ENCODE measurements at places on chromosomes 4 and X. TPM values are rescaled to one million over a fixed set of nuclear protein-coding genes. Genes with fewer than 3 reads are reported as not detected.

DNA sequence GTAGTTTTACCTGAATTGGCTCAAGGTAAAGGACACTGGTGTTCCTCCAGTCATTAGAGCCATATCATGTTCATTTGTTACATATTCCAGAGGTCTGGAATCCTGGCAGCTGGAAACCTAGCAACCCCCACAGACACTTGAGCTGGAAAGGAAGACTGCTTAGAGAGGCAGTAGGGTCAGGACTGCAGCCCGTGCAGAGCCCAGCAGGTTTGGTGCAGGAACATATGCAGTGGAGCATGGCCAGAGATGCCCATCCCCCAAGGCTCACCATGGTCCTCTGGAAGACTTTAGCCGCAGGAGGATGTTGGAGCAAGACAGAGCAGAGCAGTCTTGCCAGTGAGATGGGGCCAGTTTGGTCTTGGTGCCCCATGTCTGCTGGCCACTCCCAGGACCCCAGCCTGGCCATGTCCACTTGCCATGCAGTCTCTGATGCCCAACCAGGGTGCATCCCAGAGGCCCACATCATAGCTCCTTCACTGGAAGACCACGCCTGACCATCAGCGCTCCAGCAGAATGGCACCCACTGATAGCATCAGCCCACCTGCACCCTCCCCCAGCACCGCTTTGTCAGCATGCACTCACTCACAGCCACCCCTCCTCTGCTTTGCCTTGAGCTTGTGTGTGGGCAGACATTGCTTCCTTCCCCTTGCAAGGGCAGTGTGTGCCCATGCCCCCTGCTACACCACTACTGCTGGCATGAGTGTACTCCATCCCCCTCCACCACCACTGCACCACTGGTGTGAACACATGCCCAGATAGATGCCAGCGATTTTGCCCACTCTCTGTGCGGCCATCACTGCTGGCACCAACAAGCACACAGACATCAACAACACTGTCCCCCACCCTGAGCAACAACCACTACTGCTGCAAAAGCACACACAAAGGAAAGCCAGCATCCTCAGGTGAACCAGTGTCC, 190.3 kb upstream of the SPOCK3 start:
- no peak for DNase-seq

- no peak for DNase-seq
Measured at GRCh38 chrX:7083468-7084396, 63.8 kb upstream of the STS start.

Gene CASP3
- total RNA-seq: 73.4 TPM

Gene FGF5
- 0.32 TPM for total RNA-seq

Gene IL21
- not detected for total RNA-seq

Gene TMPRSS11B
- not detected for total RNA-seq

- DNase-seq: no peak
Measured at GRCh38 chr4:35105486-35105885, 1138.8 kb downstream of the ARAP2 start.

DNA sequence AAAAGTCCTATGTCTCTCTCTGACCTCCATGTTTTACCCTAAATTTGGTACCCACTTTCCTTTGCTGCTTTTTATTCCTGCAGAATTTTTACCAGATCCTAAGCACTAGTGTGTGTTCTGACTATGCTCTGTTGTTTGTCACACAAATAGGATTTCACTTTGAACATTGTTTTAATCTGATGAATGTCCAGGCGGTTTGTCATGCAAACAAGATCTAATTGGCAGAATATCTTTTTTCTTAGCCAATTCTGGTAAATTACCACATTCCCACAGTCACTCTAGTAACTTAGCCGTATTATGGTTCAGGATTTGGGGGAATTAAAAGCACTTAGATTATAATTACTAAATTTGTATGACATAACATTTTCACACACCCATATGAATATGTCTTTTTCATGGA, 557.2 kb upstream of the BOD1L1 start:
- DNase-seq: no peak

DNA sequence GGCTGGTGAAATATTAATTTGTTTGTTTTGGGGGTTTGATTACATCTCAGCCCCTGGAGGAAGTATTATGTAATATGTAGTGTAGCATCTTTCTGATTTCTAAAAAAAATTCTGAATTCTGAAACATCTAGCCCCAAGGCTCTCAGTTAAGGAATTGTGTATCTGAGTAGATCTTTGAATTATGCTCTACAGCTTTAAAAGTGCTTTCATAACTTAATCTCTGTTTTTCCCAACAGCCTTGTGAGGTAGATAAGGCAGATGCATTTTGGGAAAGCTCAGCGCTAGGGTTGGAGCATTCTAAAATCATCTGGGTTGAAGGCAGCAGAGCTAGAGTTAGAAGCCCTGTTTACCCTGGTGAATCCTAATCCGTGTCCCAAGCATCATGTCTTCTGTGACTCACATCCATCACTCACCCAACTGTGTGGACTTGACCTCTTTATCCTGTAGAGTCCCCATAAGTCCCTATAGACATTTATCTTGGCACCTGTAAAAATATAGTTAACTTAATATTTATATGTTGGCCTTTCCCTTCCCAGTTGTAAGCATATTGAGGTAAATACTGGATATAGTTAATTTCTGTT, 49.8 kb downstream of the FNIP2 start:
- DNase-seq: no peak

- no peak for DNase-seq
Measured at GRCh38 chrX:4994855-4995254, 1233.8 kb downstream of the NLGN4X start.

GRCh38 chr4:30802622-30803323, 82.6 kb downstream of the PCDH7 start:
- DNase-seq: no peak
